GM23248 (cell line): ENCODE measurements at places on chromosomes 3 and 15.

DNA sequence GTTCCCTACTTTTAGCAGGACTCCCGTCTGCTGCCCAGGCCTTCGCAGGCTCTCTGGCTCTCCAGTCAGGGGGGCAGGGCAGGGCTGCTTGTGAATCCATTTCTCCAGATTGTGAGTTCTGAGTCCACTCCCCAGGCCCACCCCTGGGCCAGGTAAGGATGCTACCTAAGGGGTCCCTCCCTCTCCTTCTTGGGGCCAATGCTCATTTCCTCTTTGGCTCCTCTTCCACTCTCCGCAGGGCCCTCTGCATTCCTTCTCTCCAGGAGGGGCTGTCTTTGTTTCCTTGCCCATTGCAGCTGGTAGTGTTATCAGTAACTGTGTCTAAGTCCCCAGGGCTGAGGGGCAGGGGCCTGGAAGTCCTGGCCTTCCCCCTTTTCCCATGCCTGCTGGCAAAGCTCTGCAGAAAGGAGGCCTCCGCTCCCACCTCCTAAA is 13.0 kb upstream of the CACNA2D2 start:
- no peak for DNase-seq

DNA sequence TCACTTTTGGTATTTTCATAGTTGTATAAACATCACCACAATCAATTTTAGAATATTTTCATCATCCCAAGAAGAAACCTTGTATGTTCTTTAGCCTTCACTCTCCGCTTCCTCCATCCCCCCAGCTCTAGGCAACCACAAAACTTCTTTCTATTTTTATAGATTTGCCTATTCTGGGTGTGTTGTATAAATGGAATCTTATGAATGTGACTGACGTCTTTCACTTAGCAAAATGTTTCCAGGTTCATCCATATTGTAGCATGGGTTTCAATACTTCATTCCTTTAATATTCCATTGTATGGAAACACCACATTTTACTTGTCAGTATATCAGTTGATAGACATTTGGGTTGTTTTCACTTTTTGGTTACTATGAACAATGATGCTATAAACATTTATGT is 335.8 kb upstream of the GOLIM4 start:
- no peak for DNase-seq

- DNase-seq: no peak
Observed at GRCh38 chr15:34724481-34724880, 30.3 kb downstream of the GJD2 start.

GRCh38 chr3:61595288-61595687 is 33.9 kb downstream of the PTPRG start:
- DNase-seq: peak; percentile 57

- DNase-seq: no peak
Observed at GRCh38 chr3:141371882-141372281, 3.6 kb downstream of the ZBTB38 start.

GRCh38 chr3:129040579-129041300 is 19.8 kb upstream of the GP9 start:
- DNase-seq: no peak

GRCh38 chr15:83930392-83931212 is 276.7 kb downstream of the ADAMTSL3 start:
- no peak for DNase-seq

- DNase-seq: no peak
Observed at GRCh38 chr3:48047841-48048464, 31.7 kb upstream of the MAP4 start.
